Right lobe of liver (tissue), 6 donors: ENCODE measurements at places on chromosomes 5 and 9.

GRCh38 chr5:80010754-80011392 is 19.8 kb upstream of the MTX3 start:
- no peak for DNase-seq

DNA sequence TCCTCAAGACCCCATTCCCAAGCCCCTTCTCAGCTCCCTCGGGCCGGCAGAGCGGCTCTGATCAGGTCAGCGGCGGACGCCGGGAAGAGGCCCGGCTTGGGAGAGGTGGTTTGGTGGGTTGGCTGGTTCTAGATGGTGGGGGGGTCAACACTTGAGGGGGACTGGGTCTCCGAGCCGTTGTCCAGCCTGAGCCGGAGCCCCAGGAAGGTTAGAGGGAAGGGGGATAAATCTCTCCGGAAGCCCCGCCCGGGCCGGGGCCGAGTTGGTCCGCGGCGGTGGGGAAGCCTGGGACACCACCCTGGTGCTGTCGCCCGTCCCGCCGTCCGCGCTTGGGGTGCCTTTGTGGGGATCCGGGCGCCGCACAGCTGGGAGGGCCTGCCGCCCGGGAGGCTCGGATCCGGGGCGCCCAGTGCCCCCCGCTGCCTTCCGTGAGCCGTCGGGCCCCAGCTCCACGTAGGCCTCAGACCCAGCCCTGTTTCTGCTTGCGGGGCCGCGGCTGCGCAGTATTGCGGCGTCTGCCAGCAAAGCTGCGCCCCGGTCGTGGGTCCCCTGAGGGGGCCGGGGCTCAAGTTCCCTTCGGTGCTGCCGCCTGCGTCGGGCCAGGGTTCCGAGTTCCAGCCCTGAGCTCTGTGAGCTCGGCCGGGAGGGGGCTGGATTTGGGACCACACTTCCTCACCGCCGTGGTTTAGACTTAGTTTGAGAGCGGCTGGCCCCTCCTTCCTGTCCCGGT is 542 bp upstream of the TRIM52 start:
- peak; percentile 73 for DNase-seq

DNA sequence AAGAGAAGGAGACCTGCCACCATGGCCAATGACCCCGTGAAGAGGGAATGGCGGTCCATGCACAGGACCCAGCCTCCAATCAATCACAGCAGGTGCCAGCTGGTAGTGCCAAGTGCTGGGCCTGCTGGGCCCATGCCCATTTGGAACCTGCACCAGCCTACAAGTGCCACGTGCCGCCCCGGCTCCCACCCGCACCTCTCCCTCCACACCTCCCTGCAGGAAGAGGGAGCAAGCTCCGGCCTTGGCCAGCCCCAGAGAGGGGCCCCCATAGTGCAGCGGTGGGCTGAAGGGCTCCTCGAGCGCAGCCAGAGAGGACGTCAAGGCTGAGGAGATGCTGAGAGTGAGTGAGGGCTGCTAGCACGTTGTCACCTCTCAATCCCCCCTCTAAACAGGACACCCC is 37.8 kb upstream of the NPR3 start:
- no peak for DNase-seq

DNA sequence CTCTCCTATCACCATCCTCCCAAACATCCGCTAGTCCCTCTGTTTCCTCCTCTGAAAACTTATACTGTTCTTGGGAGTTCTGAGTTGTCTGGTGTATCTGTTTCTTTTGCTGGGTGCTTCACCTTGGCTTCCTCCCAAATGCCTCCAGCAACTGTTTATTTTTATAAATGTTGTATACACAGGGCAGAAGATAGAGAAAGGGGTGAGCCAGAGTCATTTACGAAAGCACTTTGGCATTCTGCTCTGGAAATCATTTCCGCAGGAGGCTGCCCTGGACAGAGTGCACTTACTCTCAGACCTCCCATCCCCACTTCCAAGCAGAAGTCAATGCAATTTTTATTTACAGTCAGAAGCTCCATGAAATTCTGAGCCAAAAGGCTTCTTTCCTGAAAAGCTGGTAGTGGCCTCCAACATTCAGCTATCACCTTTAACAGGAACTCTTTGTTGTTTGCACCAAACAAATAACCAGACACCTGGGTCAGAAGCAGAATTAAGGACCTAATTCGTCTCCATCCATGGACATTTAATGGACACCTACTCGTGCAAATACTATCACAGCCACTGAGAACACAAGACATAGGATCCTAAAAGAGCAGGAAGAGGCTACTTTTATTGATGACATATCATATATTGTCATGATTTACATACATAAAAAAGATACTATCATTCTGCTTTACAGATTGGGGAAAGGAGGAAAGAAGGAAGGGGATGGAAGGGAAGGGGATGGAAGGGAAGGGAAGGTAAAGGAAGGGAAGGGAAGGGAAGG is 229.5 kb upstream of the PAPPA start:
- peak; percentile 38 for DNase-seq

- no peak for DNase-seq
Observed at GRCh38 chr5:69042500-69042899, 51.3 kb upstream of the SLC30A5 start.

DNA sequence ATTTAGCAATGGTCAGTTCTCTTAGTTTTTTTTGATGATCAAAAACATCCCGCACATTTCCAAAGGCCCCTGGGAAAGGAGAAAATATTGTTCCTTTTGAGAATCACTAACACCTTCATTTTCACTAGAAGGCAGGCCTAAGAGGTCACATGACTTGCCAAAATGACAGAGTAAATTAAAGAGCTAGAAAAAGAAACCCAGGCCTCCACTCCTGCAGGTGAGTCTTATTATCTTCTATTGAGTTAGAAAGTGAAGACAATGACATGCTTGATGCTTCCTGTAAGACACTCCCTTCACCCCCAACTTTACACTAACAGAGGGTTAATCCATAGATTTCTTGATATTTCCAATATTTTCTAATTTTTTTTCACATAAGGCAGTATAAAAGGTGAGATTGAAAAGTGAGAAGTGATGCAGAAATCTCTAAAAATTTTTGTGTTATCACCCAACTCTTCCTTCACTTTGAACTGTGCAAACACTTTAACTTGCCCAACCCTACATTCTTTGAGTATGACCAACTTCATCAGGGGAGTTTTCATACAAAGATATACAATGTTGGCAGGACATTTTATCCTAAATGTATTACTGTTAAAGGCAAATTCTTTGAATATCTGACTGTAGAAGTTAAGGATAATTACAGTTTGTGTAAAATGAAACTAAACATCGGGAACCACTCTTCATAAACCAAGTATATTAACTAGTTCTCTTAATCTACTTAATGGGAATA is 57.1 kb downstream of the SUB1 start:
- DNase-seq: no peak

GRCh38 chr9:95494416-95495371 is 22.1 kb downstream of the PTCH1 start:
- DNase-seq: no peak

GRCh38 chr5:126119887-126120442 is 303.2 kb upstream of the GRAMD2B start:
- no peak for DNase-seq

- no peak for DNase-seq
Observed at GRCh38 chr9:118990949-118991348, 378.3 kb downstream of the BRINP1 start.

DNA sequence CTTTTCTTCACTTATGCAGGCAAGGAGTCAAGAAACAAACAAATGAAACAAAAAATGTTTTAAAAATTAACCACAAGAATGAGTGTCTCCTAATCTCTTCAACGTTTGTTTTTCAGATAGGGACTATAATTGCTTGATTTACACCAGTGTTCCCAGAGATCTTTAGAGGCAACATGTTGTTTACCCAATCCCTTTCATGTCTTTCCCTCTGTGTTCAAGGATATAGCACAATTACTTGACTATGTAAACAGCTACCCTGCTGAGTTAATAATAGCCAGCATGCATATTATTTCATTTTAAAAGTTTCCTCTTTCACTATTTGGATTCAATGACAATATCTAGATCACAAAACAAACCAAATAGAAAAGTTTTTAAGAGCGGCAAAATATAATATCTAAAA is 25.1 kb upstream of the SHISAL2B start:
- DNase-seq: no peak

DNA sequence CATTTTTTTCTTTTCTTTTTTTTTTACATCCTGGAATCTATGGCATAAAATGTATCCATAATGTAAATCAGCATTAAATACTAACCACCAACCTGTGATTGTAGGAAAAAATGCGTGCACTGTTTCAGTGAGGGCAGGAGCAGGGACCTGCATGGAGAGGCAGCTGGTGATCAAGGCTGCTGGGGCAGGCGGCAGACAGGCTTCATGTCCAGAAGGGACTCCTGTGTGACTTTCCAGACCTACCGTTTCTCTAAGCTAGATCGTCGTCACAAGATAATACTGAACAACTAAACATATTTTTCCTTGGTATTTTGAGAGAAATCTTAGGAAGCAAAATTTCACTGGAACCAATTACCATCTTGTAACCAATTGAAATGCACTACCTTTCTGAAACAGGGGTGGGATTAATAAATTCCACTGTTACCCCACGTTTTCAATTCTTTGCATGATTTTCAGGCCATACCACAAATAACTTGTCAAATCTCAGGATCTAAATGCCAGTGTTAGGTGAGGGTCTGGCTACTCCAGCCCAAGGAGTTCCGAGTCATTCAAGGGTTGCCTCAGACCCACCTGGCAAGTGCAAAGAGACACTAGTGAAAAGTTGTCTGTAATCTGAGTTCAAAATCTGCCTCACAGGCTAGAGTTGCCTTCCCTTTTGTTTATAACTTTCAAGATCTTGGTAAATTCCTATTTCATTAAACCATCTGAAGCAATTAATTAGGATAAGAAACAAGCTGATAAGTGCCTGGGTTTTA is 198.2 kb downstream of the SEMA5A start:
- no peak for DNase-seq

GRCh38 chr9:126965541-126966428 is 51.2 kb downstream of the RALGPS1 start:
- DNase-seq: peak; percentile 39

DNA sequence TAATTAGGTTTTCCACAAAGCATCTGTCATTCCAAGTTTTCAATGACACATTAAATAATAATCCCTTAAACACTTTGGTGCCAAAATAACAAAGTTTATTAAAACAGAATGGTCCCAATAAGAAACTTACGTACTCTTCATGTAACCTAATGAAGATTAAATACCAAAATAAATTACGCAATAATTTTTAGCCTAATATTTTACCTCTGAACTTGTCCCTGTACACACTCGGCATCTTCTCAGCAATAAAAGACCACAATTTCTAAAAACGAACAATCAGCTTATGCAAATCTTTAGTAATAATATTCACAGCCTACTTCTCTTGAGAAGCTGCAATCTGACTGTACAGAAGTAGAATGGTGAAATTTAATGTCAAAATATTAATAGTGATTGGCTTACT is 163.6 kb downstream of the ZDHHC21 start:
- no peak for DNase-seq

DNA sequence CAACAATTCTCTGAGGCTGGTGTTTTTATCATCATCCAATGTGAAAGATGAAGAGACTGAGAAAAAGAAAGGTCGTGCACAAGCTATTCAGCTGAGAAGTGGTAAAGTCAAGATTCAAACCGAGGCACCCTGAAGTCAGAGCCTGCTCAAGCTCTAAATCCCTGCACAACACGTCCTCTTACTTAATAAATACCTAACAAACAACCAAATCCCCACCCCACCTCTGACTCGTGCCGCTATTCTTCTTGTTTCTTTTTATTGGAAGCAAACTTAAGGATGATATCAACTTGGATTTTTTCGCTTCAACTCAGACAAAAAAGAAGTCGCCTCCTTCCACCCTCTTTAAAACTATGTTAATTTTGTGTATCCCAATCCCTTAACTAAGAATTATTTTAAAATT is 140.2 kb downstream of the CEP120 start:
- no peak for DNase-seq

- no peak for DNase-seq
Observed at GRCh38 chr9:136552117-136552703, 6.4 kb upstream of the NOTCH1 start.

- peak; percentile 35 for DNase-seq
Observed at GRCh38 chr9:137369911-137370764, 52.8 kb downstream of the EXD3 start.

GRCh38 chr5:100644185-100644584 is 109.0 kb downstream of the FAM174A start:
- DNase-seq: no peak

- no peak for DNase-seq
Observed at GRCh38 chr9:38432922-38433510, 8.8 kb upstream of the IGFBPL1 start.

GRCh38 chr9:70049672-70050271 is 6.1 kb downstream of the MAMDC2 start:
- peak; percentile 53 for DNase-seq

GRCh38 chr5:171895081-171895480 is 109.5 kb downstream of the SMIM23 start:
- DNase-seq: no peak

- peak; percentile 37 for DNase-seq
Observed at GRCh38 chr5:1926471-1927341, 44.0 kb upstream of the IRX4 start.

- no peak for DNase-seq
Observed at GRCh38 chr5:142301540-142301939, 23.3 kb downstream of the SPRY4 start.

DNA sequence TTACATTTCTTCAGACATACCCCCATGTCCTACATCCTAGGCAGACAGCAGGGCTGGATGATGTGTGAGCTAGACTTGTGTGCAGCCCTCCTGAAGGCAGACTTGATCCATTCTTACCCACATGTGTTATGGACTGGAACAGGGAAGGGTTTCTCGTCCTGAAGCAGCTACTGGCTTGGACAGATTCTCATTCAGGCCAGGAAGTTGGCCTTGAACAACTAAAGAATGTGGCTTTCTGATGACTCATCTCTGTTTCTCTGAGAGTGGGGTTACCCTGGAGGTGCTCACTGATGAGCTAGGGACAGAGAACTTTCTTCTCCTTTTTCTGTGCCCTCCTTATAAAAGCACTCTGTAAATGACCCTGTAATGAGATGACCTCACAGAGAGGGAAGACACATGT is 246.5 kb downstream of the PCSK5 start:
- DNase-seq: no peak

DNA sequence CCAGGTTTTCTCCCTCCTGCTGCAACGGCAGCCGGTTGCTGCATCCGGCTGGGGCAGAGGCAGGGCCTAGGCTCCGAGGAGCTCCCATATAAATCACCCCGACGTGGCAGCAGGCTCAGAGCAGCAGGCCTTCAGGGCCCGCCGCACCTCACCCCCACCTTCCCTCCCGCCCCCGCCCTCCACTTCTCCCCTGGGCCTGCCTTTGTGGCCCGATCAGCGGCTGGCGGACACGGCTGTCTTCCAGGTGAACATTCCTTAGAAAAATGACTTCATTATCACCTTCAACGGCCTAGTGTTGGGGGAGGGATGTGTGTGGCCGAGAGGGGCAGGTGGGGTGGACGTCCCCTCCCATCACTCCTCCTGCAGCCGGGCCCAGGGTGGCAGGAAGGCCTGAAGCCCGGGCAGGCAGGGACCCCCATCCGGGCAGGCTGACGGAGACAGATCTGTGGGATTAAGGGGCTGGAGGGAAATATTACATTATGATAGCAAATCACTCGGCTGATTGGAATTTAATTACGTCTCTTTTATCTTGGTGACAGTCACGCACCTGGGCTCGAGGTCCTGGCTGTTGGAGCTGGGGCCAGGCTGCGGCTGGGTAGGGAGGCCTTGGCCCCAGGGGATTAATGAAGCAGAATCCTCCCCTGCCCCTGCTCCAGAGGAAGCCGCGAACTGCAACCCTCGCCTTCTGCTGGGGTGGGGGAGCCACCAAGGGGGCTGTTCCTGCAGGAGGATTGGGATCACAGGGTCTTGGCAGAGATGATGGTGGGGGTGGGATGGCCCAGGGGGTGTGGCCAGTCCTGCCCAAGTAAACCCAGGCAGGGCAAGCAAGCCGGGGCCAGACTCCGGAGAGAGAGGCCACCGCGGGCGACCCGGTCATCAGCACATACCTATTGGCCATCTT is 38.4 kb upstream of the RXRA start:
- peak; percentile 46 for DNase-seq

- DNase-seq: no peak
Observed at GRCh38 chr5:143445776-143446175, 42.3 kb upstream of the NR3C1 start.
